Stimulated activated CD4-positive, alpha-beta T cell treated with anti-CD3 and anti-CD28 coated beads, Interleukin-4, amount 100 ng/mL, for 4 hours (primary cell): ENCODE measurements at places on chromosomes 7 and 10.
A peak's percentile ranks its signal among the peaks of the same experiment; 100 is the strongest.

GRCh38 chr10:129914960-129915359, 49.1 kb downstream of the EBF3 start:
- DNase-seq, result no peak

DNA sequence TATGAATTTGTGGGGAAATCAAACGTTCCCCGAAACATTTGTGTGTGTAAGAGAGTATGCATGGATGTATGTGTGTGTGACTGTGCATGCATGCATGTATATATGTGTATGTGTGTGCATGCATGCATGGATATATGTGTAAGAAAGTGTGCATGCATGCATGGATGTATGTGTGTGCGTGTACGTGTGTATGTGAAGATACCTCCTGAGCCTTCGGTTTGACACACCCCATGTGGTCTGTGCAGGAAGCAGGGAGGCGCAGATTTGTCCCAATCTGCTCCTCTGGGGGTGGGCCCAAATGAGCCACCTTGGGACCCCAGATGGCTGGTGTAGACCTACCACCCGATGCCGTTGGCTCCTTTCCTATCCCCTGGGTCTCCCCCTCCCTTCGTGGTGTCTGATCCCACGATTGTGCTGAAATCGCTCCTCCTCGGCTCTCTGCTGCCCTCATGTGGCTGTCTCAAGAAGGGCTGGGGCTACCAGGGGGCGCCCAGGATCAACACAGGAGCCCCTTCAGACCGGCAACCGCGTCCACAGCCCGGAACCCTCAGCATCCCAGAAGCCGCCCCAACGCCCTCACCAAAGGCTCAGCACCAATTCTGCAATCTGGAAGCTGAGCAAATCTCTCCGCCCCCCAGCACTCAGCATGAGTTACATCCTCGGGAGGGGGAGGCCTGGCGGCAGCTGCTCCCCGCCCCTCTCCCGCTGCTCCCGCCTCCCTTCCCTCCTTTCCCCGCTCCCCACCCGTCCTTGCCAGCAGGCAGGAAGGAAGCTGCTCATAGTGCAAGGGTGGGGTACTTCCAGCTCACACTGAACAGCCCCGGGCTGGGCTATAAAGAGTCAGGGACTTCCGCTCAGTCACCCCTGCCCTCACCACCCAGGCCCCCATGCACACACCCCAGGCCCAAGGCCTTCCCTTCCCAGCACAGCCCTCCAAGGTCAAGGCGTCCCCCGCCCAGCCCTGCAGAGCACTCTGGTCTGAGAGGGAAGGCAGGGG, 2.3 kb upstream of the NOS3 start:
- peak; percentile 46 for DNase-seq

DNA sequence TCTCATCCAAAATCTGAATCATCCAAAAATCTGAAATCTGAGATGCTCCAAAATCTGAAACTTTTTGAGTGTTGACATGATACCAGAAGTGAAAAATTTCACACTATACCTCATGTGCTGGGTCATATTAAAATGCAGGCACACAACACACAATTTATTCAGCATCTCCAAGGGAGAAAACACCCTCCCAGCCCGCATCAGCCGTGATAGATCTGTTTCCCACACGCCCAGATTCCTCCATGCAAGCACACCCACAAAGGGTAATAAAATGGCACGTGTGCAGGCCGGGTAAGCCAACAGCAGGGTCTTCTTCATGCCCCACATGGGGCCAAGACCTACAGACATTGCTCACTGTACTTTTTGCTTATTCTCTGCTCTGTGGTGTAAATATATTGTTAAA, 173.1 kb upstream of the FERD3L start:
- DNase-seq, result no peak

DNA sequence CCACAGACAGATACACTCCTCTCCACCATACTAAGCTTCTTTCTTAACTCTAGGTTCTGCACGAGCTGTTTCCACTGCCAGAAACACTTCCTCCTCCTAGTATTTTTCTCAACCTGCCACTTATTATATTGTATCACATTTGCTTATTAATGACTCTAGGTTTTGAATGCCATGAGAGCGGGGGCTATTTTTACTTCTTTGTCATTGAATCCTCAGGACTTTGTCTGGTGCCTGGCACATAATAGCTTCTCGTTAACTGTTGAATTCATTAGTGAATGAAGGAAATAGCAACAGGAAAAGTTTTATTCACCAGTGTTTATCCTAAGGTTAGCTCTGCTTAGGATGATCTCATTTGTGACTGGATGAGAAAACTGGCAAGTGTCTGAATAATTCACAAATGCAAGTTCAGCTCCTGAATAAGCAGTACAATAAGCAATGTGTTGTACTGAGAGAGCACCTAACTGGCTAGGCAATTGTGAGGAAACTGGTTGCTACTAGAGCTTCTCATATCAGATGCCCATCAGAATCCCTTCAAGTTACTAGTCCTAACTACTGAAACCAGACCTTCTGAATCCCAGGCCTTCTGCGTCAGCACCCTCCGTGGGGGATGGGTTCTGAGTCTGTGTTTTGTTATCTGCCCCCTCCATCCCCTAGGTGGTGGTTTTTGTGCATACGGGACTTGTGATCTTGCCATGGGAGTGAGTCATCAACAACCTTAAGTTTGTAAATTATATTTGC, 92.7 kb downstream of the LSMEM1 start:
- DNase-seq, result no peak

DNA sequence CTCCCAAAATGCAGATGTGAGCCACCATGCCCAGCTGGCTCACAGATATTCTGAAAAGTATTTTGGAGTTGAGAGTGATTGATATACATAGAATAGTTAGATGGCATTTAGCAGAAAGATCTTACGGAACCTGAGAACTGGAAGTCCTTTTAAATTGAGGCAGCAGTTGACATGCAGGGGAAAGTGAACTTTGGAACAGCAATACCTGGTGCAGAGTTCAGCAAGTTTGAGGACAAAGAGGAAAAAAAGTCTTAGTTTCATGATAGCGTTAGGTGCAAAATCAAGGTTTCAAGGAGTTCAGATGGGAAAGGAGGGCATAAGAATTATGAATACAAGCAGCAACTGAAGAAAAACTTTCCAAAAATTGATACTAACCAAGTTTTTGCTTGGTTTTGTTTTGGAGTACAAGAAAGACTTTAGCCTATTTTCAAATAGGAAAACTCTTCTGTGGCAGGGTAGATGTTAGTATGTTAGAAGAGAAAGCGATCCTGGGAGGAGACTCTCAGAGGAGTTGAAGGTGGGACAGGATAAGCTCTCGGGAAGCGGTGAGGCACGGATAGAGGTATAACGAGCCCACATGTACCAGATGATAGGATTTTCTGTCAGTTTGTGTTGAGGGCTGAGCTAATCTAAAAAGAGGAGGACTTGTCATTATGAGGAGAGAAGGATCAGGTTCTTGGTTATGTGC, 28.0 kb upstream of the STMP1 start:
- DNase-seq, result no peak

DNA sequence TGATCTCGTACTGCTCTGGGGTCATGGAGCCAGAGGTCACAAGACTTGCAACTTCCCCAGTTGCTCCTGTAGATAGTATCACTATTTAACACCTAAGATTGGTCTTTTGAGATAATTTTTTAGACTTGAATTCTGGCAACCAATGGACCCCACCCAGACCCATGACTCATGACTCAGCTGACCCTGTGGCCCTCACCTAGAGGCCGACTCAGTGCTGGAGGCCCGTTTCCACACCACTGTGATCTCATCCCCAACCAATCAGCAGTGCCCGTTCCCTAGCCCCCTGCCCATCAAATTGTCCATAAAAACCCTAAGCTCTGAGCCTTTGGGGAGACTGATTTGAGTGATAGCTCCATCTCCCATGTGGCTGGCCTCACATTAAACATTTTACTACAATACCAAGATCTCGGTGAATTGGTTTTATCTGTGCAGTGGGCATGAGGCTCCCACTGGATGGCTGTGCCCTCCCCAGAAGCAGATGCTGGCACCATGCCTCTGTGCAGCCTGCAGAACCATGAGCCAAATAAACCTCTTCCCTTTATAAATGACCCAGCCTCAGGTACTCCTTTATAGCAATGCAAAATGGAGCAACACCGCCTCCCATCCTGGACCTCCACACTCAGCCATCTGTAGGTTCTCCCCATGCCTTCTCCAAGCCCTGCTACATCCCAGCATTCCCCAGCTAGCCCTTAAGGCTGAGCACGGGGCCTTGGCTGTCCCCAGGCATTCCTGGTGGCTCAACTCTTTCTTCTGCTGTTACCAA, 98.8 kb downstream of the PRKAG2 start:
- DNase-seq, result no peak

DNA sequence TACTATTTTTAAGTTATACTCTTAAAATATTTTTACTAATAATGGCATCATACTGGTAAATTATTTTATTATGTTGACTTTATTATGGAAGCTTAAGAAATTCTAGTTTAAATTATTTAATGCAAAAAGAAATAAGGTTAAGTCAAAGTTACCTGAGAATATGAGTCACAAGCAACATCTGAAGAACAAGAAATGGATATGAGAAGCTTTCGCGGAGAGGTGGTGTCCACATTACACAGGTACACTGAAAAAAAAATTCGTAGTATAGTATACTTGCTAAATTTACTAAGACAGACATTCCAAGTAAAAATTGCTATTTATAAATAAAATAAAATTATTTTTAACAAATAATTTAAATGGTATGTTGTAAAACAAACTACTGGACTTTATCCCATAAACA, 143.8 kb downstream of the AVL9 start:
- DNase-seq, result no peak

GRCh38 chr7:55183897-55184296, 165.1 kb downstream of the EGFR start:
- no peak for DNase-seq

DNA sequence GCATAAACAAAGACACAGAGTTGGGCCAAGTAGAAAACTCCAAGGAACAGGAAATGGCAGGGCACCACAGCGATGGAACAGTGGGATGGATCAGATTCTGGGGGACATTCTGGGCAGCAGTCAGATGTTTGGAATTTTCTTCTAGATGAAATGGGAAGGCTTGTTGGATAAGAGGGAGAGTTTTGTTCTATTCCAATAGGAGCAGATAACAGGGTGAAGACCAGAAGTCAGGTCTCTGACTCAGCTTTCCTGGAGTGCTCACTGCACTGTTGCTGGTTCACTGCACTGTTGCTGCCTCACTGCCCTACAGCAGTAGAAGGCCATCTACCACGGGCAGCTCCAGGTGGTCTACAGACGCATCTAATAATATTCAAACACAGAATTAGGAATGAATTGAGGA, 135.6 kb downstream of the ATE1 start:
- no peak for DNase-seq

GRCh38 chr10:99143651-99144050, 92.0 kb downstream of the HPSE2 start:
- DNase-seq, result no peak

DNA sequence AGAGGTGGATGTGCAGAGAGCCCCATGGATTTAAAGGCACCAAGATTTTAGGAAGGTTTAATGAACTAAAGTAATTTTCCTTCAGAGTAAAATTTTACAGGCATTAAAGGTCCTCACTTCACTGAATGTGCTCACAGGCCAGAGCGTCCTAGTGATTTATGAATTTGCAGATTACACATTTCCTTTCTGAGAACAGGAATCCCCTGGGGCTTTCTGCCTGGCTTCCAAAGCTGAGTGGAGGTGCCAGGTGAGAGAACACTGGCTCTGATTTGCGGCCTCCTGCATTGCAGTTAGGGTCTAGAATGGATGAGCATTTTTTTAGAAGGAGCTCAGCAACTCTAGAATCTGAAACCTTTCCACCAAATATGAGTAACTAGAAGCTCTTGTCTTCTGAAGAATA, 194.3 kb downstream of the SORCS3 start:
- no peak for DNase-seq
